GM13977 (cell line): ENCODE measurements at places on chromosomes 5 and 9.
A peak's percentile ranks its signal among the peaks of the same experiment; 100 is the strongest.

DNA sequence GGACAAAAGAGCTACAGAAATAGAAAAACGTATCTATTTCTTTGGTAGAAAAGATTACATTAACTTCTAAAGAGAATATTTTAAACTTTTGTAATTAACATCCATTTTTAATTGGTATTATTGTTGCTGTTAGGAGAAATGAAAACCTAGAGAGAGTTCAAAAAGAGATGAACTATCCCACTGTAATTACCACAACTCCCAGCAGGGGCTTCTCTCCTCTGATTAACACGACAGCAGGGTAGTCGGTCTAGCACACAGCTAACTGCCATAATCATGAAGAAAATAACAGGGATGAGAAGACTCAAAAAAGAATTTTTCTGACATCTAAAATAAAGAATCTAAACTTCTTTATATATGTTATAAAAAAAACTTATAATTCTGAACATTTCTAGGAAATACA is 86.2 kb upstream of the CDH9 start:
- no peak for DNase-seq

DNA sequence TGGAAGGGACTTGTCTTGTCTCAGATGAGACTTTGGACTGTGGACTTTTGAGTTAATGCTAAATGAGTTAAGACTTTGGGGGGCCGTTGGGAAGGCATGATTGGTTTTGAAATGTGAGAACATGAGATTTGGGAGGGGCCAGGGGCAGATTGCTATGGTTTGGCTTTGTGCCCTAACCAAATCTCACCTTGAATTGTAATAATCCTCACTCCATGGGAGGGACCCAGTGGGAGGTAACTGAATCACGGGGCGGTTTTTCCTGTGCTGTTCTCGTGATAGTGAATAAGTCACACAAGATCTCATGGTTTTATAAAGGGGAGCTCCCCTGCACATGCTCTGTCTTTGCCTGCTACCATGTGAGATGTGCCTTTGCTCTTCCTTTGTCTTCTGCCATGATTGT is 72.1 kb downstream of the RAI14 start:
- DNase-seq = no peak

- DNase-seq = no peak
These were observed 661.6 kb upstream of the C9orf72 start for GRCh38 chr9:28234894-28235277.

- DNase-seq = no peak
These were observed 96.6 kb downstream of the GALNT10 start for GRCh38 chr5:154287136-154287535.

- DNase-seq = peak; percentile 46
These were observed 729 bp upstream of the TMEM38B start for GRCh38 chr9:105693435-105694189.

- no peak for DNase-seq
These were observed 211.9 kb upstream of the PAPPA start for GRCh38 chr9:115941561-115942315.

- no peak for DNase-seq
These were observed 59.6 kb downstream of the SPTLC1 start for GRCh38 chr9:92055624-92056023.

GRCh38 chr9:135693265-135693664 is 6.0 kb downstream of the SOHLH1 start:
- DNase-seq = no peak

DNA sequence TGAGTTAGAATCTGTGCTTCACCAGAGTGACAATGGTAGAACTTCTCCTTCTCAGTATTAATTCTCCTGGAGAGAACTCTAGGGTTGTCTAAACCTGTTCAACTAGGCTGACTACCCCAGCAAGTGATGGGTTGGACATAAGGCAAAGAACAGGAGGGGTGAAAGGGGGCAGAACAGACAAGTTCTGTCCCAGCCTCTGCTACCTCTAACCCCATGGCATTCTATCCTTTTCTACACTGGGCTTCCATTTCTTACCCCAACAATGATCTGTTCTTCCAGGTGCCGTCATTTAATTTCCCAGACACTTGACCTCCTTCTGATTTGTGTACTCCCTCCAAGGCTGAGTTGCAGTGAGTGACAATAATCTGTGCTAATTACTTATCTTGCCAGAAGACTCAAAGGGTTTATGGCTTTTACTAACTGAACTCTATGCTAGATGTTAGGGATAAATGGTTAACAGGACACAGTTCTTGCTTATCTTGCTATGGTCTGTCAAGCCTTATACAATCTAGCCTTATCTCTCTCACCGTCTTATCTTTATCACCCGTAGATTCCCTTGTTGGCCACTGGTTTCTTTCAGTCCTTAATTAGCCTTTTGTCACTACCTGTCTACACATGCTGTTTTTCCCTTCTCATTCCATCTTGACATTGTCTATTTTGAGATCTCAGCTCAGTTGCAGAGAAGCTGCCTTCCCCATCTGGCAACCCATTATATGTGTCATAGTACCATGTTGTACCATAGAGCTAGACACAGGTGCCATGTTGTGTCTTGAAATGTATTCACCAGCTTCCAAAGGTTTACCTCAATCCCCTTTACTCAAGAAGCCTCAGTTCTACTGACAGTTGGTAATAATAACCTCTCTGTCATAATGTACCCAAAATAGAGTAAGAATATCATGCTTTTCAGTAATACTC is 10.0 kb upstream of the MATR3 start:
- DNase-seq = no peak

DNA sequence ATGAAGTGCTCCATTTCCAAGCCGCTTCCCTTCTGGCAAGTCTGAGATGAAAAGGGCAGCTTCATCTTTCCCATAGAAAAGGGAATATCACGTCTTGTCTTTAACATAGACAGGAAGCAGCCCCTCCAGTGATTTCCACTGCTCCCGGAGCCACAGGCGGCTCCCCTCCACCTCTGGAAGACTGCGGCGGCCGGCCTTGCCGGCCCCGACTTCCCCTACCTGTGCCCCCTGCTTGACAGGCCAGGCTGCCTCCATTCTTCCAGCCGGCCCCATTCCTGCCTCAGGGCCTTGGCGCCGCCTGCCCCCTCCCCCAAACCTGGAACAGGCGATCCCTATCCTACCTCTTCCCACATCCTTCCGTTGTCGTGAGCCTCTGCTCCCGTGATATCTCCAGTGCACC is 141.8 kb downstream of the ZNF354C start:
- DNase-seq = no peak

DNA sequence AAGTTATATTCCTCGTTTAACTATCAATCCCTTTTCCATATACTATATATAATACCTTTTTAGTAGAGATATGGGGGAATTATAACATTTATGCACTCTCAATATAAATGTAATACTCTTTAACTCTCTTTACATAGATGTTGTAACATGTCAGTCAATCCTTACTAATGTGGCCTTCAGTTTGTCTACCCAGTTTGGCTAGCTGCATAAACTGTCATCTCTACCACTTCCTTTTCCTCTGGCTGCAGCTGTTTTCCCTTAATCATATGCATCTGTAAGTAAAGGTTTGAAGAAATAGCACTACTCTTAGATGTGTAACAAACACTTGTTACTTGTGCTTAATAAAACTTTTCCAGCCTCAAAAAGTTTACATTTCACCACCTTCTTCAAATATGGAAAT is 13.4 kb downstream of the ABHD17B start:
- no peak for DNase-seq

DNA sequence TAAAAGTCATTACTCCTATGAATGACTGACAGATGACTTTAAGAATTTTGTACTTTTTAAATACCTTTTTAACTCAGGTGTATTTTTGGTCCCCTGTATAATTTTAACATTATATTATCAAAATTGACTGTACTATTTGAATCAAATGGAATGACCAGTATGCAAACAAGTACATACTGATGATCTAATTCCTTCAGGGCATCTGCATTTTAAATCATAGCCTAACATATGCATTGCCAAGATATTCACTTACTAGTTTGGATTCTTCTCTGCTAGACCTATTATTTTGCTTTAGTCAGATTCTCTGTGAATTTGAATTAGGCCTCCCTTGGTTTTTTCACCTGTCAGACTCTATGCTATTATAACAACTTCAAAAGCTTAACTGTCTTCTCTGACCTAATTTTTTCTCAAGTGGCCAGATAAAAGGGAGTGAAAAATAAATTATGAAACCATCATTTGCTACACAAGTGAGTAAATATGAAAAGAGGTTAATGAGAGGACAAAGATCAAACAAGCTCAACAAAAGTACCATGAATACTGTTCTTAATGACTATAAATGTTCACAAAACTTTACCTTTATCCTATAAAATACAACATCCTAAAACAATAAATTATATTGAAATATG is 1505.2 kb upstream of the CDH9 start:
- no peak for DNase-seq

DNA sequence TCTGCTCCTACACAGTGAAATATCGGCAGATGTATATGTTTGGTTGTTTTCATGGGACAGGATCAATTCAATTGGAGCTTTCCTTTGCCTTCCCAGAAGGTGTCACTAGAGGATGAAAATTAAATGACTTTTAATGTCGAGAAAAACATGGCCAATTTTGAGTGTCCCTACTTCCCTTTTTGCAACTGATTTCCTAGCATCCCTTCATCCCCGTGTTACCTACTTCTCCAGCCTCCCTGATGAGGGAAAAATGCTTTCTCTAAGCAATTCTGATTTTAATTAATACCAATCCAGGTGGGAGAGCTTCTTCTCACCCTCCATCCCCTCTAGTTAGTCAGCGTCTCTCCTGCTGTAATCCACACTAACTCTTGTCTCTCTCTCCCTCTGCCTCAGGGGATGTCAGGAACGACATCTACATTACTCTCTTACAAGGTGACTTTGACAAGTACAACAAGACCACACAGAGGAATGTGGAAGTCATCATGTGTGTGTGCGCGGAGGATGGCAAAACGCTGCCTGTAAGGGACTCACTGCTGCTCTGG is 64.9 kb downstream of the DOCK2 start:
- no peak for DNase-seq

DNA sequence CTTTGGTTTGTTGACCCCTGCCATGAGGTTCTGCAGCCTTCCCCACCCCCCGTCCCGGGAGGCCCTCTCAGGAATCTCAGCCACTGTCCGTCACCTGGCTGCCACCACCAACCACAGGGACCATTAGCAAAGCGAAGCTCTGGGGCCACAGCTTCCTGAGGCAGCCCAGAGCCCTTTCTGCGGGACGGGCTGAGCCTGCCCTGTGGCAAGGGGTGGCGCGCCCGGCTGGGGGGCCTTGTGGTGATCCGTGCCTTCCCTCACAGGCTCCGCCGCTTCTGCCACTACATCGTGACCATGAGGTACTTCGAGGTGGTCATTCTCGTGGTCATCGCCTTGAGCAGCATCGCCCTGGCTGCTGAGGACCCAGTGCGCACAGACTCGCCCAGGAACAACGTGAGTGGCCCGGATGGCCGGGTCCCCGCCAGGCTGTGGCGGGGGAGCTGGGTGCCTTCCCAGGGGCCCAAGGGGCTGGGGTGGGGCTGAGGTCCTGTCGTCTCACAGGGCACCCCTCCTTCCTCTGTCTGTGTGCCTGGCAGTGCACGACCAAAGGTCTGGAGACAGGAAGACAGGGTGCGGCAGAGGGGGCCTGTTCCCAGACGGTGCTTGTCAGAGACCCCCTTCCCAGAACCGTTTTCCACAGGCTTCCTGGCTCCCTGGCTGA is 169.2 kb downstream of the CACNA1B start:
- DNase-seq = no peak

DNA sequence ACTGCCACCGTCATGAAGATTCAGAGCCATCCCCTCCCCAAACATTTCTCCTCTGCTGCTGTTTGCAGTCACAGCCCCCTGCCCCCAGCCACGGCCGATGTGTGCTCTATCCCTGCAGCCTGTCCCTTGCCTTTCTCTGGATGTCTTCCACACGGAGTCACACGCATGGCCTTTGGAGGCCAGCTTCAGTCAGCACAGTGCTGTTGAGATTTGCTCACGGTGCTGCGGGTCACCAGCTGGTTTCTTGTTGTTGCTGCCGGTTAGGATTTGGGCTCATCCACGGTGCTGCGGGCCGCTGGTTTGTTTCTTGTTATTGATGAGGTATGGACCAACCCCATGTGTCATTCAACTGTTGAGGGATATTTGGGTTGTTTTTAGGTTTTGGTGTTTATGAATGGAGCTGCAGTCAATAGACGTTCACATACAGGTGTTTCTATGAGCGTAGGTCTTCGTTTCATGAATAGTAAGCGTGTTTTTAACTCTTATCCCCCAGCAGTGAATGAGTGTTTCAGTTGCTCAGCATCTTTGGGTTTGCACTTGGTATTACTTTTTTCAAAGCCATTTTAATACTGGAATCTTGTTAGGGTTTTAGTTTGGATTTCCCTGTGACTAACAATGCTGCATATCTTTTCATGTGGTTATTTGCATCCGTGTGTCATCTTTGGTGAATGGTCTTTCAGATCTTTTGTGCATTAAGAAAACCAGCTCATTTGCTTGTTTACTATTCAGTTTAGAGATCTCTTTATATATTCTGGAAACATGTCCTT is 57.6 kb downstream of the AHRR start:
- DNase-seq = no peak

GRCh38 chr5:58800356-58800755 is 217.5 kb downstream of the RAB3C start:
- DNase-seq = no peak

DNA sequence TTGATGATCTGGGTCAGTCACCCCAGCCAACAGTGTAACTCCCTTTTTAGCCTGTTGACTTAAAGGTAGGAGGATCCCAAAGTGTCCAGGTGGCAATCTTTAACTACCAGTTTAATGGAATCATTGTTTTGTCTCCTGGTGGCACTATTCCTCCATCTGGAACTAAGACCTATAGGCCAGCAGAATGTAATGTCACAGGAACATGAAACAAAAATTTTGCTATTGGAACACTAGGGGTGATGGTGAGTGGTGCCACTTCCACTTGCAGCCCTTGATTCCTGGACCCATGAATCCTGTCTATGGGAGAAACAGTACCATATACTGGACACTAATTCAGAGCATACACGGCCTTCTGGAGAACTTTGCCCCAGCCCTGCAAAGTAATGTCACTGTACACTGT is 219.5 kb upstream of the RASA1 start:
- no peak for DNase-seq

DNA sequence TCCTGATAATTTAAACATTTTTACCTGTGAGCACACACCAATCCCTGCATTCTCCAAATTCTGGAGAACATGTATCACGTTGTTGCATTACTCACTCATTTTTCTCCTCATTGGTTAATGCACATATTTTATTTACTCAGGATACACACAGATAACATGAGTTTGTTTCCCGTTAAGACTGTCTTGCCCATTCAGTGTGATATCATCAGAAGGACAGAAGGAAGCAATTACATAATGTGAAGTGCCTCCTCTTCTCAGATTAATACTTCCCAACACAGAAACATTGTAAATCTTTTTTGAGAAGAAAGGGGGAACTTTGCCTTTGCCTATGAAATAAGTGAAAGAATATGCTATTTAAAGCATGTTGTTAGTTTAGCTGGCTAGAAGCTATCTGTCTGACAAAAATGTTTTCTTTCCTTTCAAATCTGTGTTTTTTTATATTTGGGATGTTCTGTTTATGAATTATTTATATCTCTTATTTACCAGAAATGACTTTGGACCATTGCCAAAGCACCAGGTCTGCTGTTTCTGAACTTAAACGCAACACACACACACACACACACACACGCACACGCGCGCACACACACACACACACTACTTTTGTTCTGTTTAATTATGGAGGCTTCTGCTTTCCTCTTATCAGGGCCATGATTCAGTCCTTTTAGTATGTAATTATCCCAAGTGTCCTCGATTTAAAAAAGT is 186.5 kb downstream of the CHSY3 start:
- no peak for DNase-seq
